Putamen (tissue), 1 donor: ENCODE measurements at places on chromosomes 7 and 10.
A peak's percentile ranks its signal among the peaks of the same experiment; 100 is the strongest.

GRCh38 chr10:130998642-130999041 lies 312.9 kb downstream of the TCERG1L start:
- no peak for DNase-seq

DNA sequence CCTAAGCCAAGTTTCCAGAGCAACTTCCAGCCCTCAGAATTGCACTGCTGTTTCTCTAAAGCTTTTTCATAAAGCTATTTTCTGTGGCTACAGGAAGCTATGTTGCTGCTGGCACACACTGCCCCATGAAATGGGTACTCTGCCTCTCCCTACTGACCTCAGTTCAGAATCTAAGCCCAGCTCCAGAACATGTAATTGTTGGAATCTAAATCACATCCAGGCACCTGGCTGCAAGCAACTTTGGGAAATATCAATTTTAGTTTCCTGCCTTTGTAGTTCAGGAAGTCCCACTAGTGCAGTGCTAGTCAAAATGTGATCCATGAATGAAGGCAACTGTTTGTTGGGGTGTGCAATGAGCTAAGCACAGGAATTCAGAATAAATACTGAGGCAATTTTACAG lies 226.2 kb downstream of the THSD7A start:
- DNase-seq, result no peak

- no peak for DNase-seq
Measured at GRCh38 chr7:121002757-121003200, 14.3 kb downstream of the CPED1 start.

- no peak for DNase-seq
Measured at GRCh38 chr7:74026406-74026902, 1.5 kb upstream of the ELN start.

DNA sequence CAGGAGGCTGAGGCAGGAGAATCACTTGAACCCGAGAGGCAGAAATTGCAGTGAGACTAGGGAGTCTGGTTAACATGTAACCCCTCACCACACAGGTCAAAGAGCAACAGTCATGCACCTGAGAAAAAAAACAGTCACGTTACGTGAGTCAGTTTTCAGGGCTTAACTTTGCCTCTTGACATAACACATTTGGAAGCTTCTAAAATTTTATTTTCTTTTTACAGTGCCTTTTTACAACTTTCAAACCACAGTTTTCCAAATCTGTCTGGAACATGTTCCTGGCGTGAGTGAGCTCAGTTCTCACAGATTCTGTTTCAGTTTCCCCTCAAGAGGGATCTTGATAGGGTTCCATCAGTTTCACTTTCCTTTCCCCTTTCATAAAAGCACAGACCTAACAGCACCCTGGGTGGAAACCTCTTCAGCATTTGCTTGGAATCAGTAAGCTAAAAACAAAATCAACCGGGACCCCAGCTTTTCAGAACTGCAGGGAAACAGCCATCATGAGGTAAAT lies 4.4 kb downstream of the IFIT3 start:
- no peak for DNase-seq

DNA sequence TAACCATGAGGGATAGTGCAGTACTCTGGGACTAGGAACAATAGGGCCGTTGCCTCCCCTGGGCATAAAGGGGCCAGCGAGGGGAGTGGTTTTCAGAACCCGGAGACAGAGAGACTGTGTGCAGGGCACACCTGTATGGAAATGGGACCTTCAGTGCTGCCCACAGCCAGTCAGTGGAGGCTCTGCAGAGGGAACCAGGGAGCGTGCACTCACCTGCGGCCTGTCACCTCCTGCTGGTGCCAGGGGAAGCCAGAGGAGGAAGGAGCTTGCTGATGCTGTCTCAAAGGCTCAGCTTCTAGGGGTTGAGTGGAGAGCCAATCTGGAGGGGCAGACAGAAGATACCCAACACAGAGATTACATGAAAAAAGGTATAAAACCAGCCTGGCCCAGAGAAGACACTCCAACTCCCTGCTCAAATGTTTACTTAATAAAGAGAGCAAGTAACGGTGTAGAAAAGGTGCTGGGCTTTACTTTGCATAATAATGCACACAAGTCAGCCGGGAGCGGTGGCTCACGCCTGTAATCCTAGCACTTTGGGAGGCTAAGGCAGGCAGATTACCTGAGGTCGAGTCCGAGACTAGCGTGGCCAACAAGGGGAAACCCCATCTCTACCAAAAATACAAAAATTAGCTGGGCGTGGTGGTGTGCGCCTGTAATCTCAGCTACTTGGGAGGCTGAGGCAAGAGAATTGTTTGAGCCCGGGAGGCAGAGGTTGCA lies 35.5 kb upstream of the WAPL start:
- DNase-seq, result no peak

- DNase-seq, result no peak
Measured at GRCh38 chr10:121692626-121693025, 94.4 kb upstream of the FGFR2 start.

DNA sequence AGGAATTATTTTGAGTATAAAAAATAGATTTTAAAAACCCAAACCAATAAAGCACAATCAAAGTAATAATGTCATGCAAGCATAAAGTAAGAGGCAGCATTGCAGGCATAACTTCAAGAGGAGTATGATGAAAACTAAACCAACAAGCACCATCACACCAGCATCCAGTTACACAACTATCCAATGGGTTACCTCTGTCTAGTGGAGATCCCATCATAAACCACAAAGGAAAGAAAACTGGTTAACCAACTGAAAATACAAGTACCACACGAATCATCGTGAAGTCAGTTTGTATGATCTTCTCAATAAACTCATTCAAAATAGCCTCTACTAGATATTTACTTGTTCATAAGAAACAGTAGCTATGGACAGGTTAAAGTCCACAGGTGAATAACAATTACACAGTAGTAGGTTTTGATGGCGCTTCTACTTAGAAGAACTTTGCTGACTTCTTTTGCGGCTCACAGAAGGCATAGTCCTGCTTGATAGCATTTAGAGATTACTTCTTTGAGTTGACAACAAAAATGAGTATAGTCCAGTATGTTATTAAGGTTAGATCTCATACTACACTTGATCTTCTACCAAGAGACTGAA lies 116.6 kb downstream of the MICU1 start:
- DNase-seq, result no peak

GRCh38 chr7:105224884-105225651 lies 163.7 kb downstream of the SRPK2 start:
- DNase-seq, result no peak

DNA sequence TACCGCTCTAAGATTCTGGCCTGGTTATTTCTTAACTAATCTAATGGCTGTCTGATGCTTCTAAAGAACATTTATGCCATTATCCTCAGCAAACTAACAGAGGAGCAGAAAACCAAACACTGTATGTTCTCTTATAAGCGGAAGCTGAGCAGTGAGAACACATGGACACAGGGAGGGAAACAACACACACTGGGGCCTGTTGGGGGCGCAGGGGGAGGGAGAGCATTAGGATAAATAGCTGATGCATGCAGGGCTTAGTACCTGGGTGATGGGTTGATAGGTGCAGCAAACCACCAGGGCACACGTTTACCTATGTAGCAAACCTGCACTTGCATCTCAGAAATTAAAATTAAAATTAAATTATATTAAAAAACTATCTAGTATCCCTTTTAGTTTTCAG lies 853.5 kb downstream of the GATA3 start:
- DNase-seq, result no peak

- no peak for DNase-seq
Measured at GRCh38 chr7:2829040-2829439, 15.1 kb downstream of the GNA12 start.

DNA sequence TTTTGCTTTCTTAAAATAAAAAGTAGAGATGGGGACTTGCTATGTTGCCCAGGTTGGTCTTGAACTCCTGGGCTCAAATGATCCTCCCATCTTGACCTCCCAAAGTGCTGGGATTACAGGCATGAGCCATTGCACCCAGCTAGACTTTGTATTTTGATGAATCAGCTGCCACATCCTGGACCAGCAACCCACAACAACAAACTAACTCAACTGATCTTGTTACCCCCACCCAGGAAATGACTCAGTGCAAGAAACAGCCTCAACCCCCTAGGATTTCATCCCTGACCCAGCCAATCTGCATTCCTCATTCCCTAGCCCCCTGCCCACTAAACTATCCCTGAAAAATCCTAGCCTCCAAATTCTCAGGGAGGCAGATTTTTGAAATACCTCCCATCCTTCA lies 123.8 kb downstream of the IPMK start:
- no peak for DNase-seq

DNA sequence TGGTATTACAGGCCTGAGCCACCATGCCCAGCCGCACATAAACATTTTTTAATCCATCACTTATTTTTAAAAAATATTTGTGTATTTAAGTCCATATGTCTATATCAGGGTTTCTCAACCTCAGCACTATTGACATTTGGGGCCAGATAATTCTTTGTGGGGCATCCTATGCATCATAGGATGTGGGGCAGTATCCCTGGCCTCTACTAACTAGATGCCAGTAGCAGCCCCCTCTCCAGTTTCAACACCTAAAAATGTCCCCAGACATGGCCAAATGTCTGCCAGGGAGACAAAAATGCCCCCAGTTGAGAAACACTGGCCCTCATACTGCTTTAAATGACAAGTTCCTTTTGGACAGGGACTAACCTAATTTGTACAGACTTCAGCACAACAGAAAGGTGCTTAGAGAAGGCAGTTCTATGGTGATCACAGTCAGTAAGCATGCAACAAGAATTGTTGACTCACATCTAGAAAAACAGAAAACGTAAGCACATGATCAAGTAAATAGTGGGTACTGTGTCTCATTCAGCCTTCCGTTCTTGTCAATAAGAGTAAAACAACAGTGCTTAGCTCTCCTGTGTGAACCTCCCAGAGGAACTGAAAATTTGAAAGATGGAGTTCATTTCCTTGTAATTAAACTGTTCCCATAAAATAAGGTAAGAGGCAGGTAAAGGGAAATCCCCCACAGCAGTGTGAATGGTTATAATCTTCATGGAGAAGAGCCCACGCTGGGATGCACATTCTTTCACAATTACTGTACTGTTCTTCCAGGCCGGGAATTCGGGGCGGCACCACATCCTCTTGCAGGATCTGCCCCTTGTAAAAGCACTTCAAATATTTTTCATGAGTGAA lies 17.3 kb upstream of the ADRB1 start:
- no peak for DNase-seq

DNA sequence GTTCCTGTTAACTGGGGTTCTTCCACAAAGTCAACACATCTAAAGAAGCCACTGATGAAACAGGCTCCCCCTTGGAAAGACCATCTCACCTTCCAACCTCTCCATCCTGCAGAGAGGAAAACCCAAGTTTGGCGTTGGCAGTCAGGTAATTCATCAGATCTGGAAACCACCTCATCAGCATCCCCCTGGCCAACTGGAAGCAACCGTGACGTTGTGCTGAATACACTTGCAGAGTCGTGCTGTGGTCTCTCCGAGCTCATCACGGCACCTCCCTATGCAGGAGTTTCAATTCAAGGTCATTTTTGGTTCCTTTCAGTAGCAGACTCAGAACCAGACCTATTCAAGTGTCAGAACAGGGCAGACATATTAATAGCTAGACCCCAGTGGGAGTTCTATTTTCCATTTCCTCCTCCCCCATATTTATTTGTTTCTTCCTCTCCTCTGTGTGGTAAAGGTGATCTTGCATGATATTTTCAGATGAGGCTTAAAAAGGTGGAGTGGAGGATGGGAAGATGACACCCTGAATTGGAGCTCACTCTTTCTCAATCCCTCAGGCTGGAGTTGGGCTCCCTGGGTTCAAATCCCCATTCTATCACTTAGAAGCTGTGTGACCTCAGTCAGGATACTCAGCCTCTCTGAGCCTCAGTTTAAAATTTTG lies 149.1 kb upstream of the ADO start:
- no peak for DNase-seq

DNA sequence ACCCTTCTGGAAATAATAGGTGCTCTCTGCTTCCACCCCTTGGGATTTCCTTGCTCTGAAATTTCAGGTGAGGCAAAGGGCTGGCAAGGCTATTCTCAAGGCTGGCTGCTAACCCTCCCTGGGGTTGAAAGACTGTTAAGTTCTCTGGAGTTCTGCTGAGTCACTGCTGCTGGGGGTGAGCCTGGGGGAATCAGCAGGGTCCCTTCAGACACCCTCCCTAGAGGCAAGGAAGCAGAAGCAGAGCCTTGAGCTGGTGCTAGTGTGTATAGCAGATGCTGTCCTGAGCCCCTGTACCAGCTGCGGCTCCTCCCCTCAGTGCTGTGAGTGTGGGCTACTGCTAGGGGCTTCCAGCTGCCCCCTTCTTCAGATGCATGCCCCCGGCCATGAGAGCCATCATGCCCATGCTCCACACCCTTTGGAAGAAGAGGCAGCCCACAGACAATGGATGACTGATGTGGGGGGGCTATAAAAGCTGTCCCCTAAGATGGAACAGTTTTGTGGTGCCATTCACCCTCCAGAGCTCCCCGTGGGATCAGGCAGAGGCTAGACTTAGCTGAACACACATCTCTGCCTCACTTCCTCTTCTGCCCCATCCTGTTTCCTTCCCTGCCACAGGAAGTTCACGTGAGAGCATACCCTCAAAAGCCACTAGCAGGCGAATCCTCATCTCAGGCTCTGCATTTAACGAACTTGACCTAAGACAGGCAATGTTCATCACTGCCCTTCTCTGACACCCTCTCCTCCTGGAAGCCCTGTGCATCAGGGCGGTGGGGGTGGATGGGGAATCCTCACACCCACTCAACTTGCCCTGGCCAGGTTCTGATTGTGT lies 91.8 kb downstream of the SH3PXD2A start:
- DNase-seq, result peak; percentile 27

DNA sequence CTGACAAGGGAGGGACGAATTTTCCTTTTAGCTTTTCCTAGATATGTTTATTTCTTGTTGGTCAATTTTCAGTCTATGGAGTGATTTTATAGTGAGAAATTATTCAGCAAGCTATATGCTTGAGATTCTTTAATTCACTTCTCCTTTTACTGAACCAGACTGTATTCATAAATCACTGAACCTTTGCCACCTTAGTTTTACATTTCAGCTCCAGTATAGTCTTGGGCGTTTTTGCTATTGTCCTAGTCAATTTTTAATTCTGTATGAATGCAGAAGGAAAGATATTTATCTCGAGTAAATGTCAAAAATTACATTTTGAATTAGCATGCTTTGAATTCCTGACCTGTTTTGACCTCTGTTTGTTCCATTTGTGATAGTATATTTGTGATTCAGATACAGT lies 468.9 kb downstream of the IPMK start:
- no peak for DNase-seq

- DNase-seq, result no peak
Measured at GRCh38 chr10:62819141-62819920, 3.2 kb upstream of the EGR2 start.

- DNase-seq, result no peak
Measured at GRCh38 chr10:82969405-82969804, 1094.4 kb downstream of the NRG3 start.

DNA sequence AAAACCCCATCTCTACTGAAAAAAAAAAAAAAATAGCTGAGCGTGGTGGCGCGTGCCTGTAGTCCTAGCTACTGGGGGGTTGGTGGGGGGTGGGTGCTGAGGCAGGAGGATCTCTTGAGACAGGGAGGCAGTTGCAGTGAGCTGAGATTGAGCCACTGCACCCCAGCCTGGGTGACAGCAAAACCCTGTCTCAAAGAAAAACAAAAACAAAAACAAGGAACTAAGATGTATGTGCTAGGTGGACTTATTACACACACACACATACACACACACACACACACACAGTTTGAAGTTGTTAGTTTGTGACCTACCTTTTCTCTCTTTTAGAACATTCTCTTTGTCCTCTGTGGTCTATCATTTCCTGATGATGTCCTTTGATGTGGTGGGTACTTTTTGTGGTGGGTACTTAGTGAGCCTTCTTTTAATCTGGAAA lies 53.5 kb downstream of the EXOC6 start:
- no peak for DNase-seq
